ENCODE measurements at places on chromosomes 4 and X.
A peak's percentile ranks its signal among the peaks of the same experiment; 100 is the strongest.

GRCh38 chr4:159383562-159383931 is 280.7 kb downstream of the RAPGEF2 start:
- no peak for DNase-seq

DNA sequence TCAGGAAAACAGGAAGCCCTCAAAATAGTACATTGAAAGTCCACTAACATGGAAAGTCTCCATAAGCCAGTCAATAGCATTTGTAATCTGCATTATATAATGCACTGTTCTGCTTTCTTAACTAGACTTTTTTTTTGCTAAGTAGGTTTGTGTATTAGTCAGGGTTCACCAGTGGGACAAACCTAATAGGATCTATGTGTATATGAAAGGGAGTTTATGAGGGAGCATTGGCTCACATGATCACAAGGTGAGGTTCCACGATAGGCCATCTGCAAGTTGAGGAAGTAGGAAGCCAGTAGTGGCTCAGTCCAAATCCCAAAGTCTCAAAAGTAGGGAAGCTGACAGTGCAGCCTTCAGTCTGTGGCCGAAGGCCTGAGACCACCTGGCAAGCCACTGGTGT is 116.0 kb downstream of the MXRA5 start:
- no peak for DNase-seq

DNA sequence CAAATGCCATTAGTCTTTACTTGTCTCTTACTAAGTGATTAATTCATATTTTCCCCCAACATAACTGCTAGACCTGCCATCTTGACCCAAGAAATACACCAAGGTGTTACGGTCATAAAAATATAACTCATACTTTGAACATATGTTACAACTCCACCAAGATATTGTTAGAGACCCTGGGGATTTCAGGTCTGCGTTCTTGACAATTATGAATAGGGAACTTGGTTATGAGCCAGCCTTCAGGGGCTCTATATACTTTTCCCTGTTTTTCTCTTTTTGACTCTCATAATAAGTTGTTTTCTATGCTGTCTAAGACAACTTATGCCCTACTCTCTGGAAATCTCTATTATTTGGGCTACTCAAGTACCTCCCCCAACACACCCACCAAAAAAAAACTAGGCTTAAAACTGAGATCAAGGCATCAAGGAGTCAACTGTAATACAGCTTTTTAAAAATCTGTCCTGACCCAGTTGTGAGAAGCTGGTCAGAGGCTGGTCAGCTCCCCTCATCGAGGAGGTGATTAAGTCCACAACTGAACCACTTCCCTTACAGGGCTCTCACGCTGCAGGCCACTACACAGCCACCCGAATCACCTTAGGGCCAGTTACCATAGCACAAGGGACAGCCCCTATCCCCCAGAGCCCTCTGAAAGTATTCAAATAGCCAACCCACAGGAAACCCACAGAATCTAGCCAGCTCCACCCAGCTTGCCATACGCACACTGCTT is 10.5 kb upstream of the TLR3 start:
- DNase-seq = no peak

DNA sequence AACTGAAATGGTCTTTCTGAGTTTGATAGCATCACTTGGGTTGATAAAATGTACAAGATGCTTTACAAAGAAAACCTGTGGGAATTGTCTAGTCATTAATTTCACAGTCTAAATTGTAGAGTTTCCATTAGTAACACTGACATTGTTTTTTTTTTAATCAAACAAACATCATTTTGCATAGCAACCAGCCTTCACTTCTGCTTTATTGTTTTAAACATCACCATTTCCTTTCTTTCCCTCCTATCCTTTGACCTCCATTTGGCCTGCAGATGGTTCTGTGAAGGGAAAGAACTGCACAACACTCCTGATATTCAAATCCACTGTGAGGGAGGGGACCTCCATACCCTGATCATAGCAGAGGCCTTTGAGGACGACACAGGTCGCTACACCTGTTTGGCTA is 171.1 kb downstream of the PALLD start:
- no peak for DNase-seq

DNA sequence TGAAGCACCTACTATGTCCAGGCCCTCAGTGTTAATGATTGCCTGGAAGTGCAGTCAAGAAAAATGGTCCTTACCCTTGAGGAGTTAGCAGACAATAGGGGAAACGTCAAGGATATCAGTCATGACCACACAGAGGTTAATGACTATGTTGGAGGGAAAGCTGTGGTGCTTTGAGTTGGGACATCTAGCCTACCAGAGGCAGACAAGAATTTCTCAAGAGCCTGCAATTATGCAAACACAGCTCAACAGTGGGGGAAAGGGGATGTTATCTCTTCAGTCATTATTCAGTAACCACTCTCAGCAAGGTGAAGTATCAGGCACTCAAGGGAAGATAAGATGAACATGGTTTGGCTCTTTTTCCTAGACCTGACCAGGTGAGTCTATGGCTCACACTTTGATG is 7.0 kb upstream of the FGFBP1 start:
- no peak for DNase-seq

GRCh38 chrX:132743086-132743485 is 215.3 kb downstream of the HS6ST2 start:
- DNase-seq = no peak

GRCh38 chrX:10189317-10190268 is 32.8 kb downstream of the CLCN4 start:
- DNase-seq = peak; percentile 41

DNA sequence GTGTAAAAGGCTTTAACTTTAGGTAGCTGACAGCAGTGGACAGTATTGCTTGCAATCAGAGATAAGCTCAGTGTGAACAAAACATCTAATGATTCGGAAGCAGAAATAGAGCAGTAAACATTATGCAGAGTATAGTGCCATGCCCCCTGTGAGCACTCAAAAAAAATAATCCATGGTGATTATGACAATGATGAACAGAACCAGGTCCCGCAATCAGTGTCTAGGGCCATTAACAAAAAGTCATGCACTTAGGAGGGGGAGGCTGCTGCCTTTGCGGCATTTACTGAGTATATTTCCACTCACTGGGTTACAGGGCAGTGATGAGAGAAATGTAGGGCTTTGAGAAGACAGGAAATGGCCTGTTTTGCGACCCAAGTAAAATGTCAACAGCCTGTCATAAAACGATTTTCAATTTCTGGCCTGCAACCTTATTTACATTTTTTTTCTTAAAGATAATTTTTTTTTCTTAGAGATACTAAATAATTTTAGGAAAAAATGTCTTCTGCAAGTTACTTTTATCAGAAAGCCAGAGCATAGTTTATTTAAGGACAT is 27.3 kb upstream of the NEIL3 start:
- no peak for DNase-seq

DNA sequence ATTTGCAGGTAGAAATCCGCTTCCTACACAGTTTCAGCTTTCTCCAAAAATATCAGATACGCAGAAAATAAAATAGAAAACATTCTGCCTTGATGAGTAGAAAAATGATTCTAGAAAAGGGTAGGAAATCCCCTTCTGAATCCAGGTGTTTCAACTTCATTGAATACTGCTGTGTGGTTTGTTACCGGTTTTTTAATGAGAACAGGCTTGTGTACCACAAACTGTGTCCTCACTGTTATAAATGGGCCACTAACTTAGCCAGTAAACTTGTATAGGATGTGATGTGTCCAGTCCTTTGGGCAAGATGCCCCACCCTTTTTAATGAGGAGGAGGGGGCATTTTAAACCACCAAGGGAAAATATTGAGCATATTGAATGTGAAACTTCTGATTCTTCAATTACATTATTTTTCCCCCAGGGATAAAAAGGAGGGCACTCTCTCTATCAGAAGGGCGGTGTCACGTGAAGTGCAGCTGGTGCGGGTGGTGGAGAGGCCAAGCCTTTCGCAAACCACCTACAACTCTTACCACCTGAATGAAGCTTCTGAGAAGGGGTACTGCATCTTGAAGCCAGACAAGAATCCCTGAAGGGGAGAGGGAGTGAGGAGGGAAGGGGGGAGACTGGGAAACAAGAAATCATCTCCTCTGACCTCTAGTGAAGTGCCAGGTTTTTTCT is 4.5 kb downstream of the CXXC4 start:
- DNase-seq = no peak

GRCh38 chr4:1172228-1172851 is at the start of gene SPON2:
SPON2 (minus strand) TSS chr4:1172583.
- no peak for DNase-seq

GRCh38 chr4:56410247-56411062 is 23.2 kb upstream of the AASDH start:
- no peak for DNase-seq

GRCh38 chr4:37879365-37879764 is 11.5 kb upstream of the TBC1D1 start:
- DNase-seq = no peak

GRCh38 chr4:97627750-97628149 is 515.5 kb downstream of the STPG2 start:
- DNase-seq = no peak

GRCh38 chrX:123673813-123674212 is 59.0 kb downstream of the THOC2 start:
- no peak for DNase-seq

GRCh38 chr4:78654807-78655206 is 103.2 kb downstream of the ANXA3 start:
- no peak for DNase-seq

- DNase-seq = no peak
Observed at GRCh38 chr4:95220205-95221175, 328.3 kb downstream of the UNC5C start.

GRCh38 chr4:40224432-40224831 is 27.6 kb downstream of the RHOH start:
- DNase-seq = no peak

- no peak for DNase-seq
Observed at GRCh38 chr4:119647558-119647957, 19.0 kb upstream of the PDE5A start.

DNA sequence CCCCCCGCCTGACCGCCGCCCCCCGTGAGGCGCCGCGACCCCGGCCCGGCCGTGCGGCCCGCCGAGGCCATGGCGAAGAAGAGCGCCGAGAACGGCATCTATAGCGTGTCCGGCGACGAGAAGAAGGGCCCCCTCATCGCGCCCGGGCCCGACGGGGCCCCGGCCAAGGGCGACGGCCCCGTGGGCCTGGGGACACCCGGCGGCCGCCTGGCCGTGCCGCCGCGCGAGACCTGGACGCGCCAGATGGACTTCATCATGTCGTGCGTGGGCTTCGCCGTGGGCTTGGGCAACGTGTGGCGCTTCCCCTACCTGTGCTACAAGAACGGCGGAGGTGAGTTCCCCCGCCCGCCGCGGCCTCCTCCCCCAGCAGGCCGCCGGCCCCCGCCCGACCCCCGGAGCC is 780 bp downstream of the SLC6A8 start:
- no peak for DNase-seq

- DNase-seq = no peak
Observed at GRCh38 chrX:110692866-110693265, 102.8 kb downstream of the CHRDL1 start.

DNA sequence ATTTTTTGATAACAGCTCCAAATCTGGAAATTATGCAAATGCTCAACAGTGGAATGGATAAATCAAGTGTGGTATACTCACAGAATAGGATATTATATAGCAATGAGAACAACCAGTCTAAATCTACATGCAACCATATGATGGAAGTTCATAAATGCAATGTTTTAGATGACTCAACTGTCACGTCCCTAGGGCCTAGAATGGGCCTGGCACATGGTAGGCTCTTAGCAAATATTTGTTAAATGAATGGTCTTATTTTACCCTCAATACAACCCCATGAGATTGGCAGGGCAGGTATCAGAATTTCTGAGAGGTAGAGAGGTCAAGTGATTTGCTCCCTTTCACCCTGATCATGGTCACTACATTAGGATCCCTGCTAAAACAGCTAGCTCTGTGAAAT is 14.6 kb upstream of the NKX3-2 start:
- DNase-seq = no peak

DNA sequence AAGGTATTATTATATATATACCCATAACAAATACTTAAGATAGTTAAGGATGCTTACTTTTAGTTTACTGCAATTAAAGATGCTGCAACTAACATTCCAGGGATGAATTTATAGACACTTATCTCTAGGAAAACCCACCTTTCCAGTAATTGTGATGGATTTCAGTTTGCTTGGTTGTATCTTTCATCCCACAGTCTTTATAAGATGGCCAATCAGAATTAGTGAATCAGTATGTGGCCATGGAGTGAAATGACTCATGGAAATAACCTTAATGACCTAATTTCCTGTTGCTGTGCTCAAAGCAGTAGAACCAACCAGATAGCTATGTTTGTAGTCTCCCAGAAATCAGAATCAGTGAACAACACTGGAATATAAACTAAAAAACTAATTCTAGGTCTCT is 26.4 kb downstream of the MOSPD2 start:
- no peak for DNase-seq

GRCh38 chr4:66091786-66092185 is 421.5 kb upstream of the EPHA5 start:
- no peak for DNase-seq

DNA sequence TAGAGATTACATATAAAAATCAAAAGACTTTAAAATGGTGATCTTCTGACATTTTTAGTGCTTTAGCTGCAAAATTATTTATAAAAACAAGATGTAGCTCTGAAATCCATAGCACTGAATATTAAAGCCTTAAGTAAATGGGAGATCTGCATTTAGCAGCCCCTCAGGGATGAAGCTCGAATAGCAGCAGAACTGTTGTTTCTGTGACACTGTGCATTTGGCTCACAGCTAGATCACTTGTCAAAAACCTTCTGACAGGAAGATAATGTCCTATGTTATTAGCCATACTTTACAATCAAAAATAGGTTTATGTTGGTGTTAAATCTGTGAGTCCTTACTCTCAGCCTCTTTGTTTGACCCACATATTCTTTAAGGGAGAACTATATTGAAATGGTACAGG is 14.1 kb upstream of the PYURF start:
- DNase-seq = no peak

DNA sequence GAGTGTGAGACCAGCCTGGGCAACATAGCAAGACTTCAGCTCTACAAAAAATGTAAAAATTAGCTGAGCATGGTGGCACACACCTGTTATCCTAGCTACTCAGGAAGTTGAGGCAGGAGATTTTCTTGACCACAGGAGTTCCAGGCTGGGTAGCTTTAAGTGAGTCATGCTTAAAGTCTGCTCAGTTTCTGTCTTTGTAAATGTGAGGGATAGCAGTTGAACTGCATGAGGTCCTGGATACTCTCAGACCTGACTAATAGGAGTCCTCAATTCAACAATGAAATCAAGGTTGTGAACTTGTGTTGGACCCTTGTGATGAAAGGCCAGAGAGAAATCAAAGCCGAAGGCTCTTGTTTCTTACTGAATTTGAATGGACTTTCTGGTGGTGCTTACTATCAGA is 45.2 kb downstream of the STARD8 start:
- DNase-seq = no peak

- no peak for DNase-seq
Observed at GRCh38 chrX:39667736-39668482, 429.8 kb downstream of the BCOR start.

GRCh38 chr4:37793562-37793961 is 32.9 kb upstream of the PGM2 start:
- no peak for DNase-seq

- DNase-seq = no peak
Observed at GRCh38 chr4:158535130-158535614, 13.5 kb downstream of the RXFP1 start.

DNA sequence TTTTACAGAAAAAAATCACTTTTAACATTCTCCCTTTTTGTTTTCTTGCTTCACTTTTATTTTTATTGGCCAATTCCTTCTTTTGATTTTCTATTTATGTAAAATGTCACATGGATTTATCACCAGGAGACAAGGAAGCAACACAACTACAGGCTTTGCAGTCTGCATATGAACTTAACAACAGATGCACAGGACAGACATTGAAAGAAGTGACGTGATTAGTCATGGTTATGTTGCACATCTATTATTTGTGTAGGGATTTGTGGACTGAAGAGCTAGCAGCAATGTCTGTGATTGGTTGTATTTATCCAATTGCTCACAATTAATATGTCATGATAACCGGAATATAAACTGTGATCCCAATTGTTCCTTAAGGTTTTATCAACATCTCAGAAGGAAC is 147.8 kb upstream of the KLF3 start:
- DNase-seq = no peak

Measured in stimulated activated CD8-positive, alpha-beta memory T cell treated with anti-CD3 and anti-CD28 coated beads, Interleukin-2, amount 100 ng/mL, for 1 hour (primary cell).